HepG2 (cell line): ENCODE measurements at places on chromosomes 2 and 18. TPM values are rescaled to one million over a fixed set of nuclear protein-coding genes. Genes with fewer than 3 reads are reported as not detected.

GRCh38 chr2:201419986-201420385, 31.3 kb downstream of the TRAK2 start:
- no peaks in the 10 kb centered on the region for H3K27me3 ChIP-seq
- DNase-seq: no peak
- no peak overlapping the region for H3K4me3 ChIP-seq
- peaks cover 14% of the 10 kb centered on the region; the same call in 1 of the 2 replicates for H3K4me1 ChIP-seq
- H3K27ac ChIP-seq: no peak overlapping the region
- 0 out of 3 replicates have a peak, but pooled peaks cover 7% of the 10 kb centered on the region for H3K36me3 ChIP-seq

- DNase-seq: peak; percentile 18
- H3K27me3 ChIP-seq: no peaks in the 10 kb centered on the region; the same call in 1 of the 2 replicates
- H3K4me3 ChIP-seq: peak overlapping the region; percentile 97
- H3K27ac ChIP-seq: peak overlapping the region; percentile 96
- H3K4me1 ChIP-seq: peaks cover 33% of the 10 kb centered on the region
Observed at GRCh38 chr18:75208155-75208835, 644 bp downstream of the PTGR3 start.

- H3K27me3 ChIP-seq: no peaks in the 10 kb centered on the region
- H3K4me3 ChIP-seq: no peak overlapping the region
- H3K36me3 ChIP-seq: no peaks in the 10 kb centered on the region
Observed at GRCh38 chr2:167249197-167249596, 360.9 kb downstream of the XIRP2 start.

- no peak within 1 kb of the TSS for H3K27ac ChIP-seq
- peak within 1 kb of the TSS; percentile 66 for H3K4me3 ChIP-seq
- H3K27me3 ChIP-seq: no peaks in the 10 kb centered on the region
- no peaks in the 10 kb centered on the region for H3K36me3 ChIP-seq
- DNase-seq: no peak
Observed at GRCh38 chr2:38075507-38076151, at the start of gene CYP1B1. CYP1B1 (minus strand) TSS chr2:38076151; CDS start chr2:38075388, 763 bp downstream.

GRCh38 chr2:85865539-85866164, 23.1 kb downstream of the ST3GAL5 start:
- H3K36me3 ChIP-seq: no peaks in the 10 kb centered on the region
- H3K4me3 ChIP-seq: no peak overlapping the region
- H3K27me3 ChIP-seq: no peaks in the 10 kb centered on the region
- H3K27ac ChIP-seq: no peak overlapping the region
- no peak for DNase-seq
- H3K4me1 ChIP-seq: no peaks in the 10 kb centered on the region

GRCh38 chr2:195447323-195447975, 209.6 kb upstream of the SLC39A10 start:
- no peaks in the 10 kb centered on the region for H3K36me3 ChIP-seq
- H3K27ac ChIP-seq: no peak overlapping the region
- H3K4me1 ChIP-seq: no peaks in the 10 kb centered on the region
- H3K4me3 ChIP-seq: no peak overlapping the region
- no peaks in the 10 kb centered on the region for H3K27me3 ChIP-seq

GRCh38 chr2:200101922-200102321, 146.5 kb downstream of the MAIP1 start:
- H3K36me3 ChIP-seq: no peaks in the 10 kb centered on the region
- no peak overlapping the region for H3K4me3 ChIP-seq
- DNase-seq: no peak
- H3K27me3 ChIP-seq: no peaks in the 10 kb centered on the region

DNA sequence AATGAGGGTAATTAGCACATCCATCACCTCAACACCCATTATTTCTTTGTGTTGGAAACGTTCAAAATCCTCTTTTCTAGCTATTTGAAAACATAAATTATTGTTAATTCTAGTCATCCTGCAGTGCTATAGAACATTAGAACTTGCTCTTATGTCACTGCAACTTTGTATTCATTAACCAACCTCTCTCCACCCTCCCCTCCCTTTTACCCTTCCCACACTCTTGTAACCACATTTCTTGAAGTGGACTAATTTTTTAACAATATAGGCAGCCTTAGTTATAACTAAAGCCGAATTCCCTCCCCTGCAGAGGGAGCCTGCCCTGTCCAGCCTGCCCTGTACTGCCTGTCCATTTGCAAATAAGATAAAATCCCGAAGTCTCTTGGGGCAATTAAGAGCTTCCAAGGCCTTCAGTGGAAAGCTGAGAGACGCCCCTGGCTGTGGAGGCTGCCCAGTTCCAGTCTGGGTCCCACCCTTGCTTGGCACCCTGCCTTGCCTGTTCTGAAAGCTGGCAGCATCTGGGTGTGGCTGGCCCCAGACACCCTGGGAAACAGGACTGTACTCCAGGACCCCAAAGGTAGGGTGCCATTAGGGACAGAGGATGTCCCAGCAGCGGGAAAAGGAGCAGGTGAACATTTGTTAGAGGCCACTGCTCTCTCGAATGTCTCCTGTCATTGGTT, 65.1 kb downstream of the MEX3C start:
- peaks cover 34% of the 10 kb centered on the region for H3K4me1 ChIP-seq
- H3K4me3 ChIP-seq: no peak overlapping the region
- DNase-seq: no peak
- H3K36me3 ChIP-seq: no peaks in the 10 kb centered on the region

GRCh38 chr2:12168791-12169388, 422.5 kb downstream of the LPIN1 start:
- H3K27me3 ChIP-seq: no peaks in the 10 kb centered on the region

DNA sequence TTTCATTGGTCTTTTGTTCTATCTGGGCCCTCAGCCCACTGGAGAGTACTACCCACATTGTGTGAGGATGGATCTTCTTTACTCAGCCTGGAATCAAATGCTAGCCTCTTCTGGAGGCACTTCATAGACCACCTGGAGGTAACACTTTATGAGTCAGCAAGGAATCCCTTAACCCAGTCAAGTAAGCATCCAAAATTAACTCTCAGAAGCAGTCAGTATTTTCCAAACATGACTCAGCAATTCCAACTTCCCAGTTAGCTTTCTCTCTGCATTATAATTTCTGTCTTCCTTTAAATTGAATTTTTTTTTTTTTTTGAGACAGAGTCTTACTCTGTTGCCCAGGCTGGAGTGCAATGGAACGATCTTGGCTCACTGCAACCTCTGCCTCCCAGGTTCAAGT, 142.7 kb downstream of the ACKR3 start:
- no peak for DNase-seq
- H3K27me3 ChIP-seq: peaks cover 18% of the 10 kb centered on the region; the same call in 2 of the 3 replicates
- H3K27ac ChIP-seq: no peak overlapping the region
- no peaks in the 10 kb centered on the region for H3K4me1 ChIP-seq
- no peaks in the 10 kb centered on the region for H3K36me3 ChIP-seq

DNA sequence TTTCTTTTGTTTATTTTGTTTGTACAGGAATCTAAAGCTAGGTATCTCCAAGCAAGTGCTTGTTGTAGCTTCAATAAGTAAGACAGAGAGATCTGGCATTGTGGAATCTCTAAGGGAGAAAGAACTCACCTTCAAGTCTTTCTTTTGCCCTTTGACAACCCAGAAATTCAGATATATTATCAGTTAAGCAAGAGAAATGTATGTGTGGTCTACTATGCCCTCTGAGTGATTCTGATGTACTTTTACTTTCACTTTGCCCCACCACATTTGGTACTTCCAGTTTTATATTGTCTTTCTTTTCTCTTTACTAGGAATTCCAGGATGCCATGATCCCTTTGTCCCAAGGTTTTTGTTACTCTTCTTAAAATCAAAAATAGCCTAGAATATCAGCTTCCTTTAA, 259.6 kb upstream of the PIK3C3 start:
- no peak overlapping the region for H3K4me3 ChIP-seq
- H3K4me1 ChIP-seq: no peaks in the 10 kb centered on the region
- no peak overlapping the region for H3K27ac ChIP-seq
- no peaks in the 10 kb centered on the region for H3K36me3 ChIP-seq

DNA sequence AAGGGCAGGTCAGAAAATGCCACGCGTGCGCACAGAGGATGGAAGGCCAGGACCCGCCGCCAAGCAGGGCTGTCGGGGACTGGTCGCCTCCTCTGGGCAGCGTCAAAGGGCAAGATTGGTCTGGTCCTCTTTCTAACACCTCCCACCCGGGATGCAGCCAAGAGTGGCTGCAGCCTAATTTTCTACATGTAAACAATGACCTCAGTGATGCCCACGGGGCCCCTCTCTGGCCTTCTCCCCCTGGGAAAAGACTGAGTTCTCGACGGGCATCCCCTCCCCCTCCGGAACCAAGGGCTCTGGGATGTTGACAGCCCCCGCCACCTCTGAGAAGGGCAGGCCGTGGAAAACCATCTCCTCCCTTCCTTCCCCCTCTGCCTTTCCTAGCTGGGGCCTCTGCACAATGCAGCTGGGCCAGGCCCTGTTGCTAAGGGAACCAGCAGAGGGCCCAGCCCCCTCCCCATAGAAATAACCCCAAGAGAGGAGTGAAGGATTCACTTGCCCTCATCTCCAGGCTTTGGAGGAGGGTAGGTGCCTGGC, 80.0 kb upstream of the ZNF532 start:
- no peaks in the 10 kb centered on the region for H3K36me3 ChIP-seq
- H3K27ac ChIP-seq: no peak overlapping the region
- peaks cover 24% of the 10 kb centered on the region for H3K27me3 ChIP-seq
- DNase-seq: no peak

- H3K4me3 ChIP-seq: peak overlapping the region; percentile 89
- peak overlapping the region; percentile 97 for H3K27ac ChIP-seq
- peak; percentile 34 for DNase-seq
- peaks cover 51% of the 10 kb centered on the region for H3K4me1 ChIP-seq
- no peaks in the 10 kb centered on the region for H3K27me3 ChIP-seq
Observed at GRCh38 chr2:218569661-218570500, 1.2 kb downstream of the CNOT9 start.

GRCh38 chr2:144999936-145000335, 480.0 kb upstream of the ZEB2 start:
- H3K27me3 ChIP-seq: no peaks in the 10 kb centered on the region
- DNase-seq: no peak
- H3K4me3 ChIP-seq: no peak overlapping the region
- H3K27ac ChIP-seq: no peak overlapping the region

DNA sequence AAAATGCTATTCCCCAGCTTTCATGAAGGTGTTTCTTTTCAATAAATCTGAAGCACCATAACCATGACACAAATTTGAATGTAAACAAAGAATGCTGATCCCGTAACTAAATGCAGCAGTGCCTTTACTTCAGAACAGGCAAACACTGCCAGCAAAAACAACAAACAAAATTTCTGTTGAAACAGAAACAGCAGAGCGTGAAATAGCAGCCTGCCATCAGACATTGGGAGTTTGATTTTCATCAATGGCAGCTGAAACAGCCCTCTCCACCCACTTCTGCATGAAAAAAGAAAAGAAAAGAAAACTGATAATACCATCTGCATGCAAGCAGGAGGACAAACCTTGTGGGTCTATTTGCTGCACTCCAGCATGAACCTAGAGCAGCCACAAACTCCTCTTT, 128.3 kb downstream of the CDH2 start:
- H3K36me3 ChIP-seq: no peaks in the 10 kb centered on the region
- DNase-seq: no peak
- no peak overlapping the region for H3K4me3 ChIP-seq
- no peaks in the 10 kb centered on the region for H3K4me1 ChIP-seq
- H3K27me3 ChIP-seq: no peaks in the 10 kb centered on the region

DNA sequence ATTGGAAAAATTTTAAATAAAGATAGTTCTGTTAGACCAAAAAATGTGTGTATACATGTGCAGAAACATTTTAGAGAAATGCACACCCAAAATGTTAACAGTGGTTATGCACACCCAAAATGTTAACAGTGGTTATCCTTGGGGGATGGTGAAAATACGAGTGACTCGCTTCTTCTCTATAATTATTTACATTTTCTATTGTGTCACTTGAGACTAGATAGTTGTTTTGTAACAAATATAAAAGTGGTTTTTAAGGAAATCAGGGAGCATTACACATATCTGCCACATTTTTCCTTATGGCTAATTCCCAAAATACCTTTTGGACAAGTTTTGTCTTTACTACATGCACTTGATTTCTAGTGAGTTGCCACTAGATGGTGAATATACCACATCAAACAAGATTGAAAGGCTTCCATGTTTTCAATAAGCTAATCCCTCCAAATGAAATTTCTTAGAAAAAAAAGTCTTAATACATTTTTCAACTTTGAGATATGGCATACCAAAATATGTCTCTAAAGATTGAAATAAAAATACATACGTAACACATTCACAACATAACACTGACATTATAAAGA, 9.0 kb upstream of the HIBCH start:
- H3K4me1 ChIP-seq: peaks cover 16% of the 10 kb centered on the region
- H3K27ac ChIP-seq: no peak overlapping the region
- no peaks in the 10 kb centered on the region for H3K36me3 ChIP-seq

- H3K4me3 ChIP-seq: no peak overlapping the region
- no peak for DNase-seq
- no peaks in the 10 kb centered on the region for H3K4me1 ChIP-seq
- H3K27me3 ChIP-seq: peaks cover 5% of the 10 kb centered on the region; the same call in 1 of the 3 replicates
Observed at GRCh38 chr2:147649998-147650397, 194.8 kb upstream of the ACVR2A start.

GRCh38 chr2:221994926-221995325, 303.9 kb downstream of the PAX3 start:
- DNase-seq: no peak
- no peak overlapping the region for H3K4me3 ChIP-seq
- no peaks in the 10 kb centered on the region for H3K36me3 ChIP-seq

DNA sequence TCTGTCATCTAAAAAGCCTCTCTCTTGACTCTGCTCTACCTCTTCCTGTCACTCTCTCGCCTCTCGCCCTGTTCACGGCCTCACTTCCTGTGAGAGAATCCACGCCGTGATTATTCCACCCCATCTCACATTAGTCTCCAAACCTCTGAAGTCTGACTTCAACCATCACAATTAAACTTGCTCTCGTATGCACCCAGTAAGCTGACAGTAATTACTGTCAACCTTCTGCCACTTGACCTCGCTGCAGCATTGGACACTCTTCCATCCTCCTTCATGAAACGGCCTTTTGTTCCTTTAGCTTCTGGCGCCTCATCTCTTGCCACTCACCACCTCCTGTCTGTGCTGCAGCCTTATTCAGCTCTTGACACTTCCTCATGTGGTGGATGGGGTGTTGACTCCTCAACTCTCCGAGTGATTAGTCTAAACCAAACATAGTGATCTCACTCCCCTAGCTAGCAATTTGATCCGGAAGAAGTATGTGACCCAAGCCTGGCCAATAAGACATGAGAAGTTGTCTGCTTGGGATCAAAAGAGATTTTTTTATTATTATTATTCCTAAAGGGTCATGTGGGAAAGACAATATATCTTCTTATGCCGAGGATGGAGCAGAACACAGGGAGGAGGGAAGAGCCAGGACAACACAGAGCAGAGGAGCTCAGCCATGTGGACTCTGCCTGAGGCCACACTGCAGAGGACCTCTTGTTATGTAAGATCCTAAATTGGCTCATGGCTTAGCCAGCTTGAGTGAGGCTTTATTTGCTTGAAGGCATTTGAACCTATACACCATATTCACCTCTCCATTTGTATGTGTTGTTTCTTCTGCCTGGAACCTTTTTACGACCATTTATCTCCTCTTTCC, 38.4 kb upstream of the MYO1B start:
- no peaks in the 10 kb centered on the region for H3K27me3 ChIP-seq
- H3K4me3 ChIP-seq: no peak overlapping the region
- no peak overlapping the region for H3K27ac ChIP-seq
- no peak for DNase-seq
- no peaks in the 10 kb centered on the region for H3K4me1 ChIP-seq
- no peaks in the 10 kb centered on the region for H3K36me3 ChIP-seq

The ARHGAP15 gene
- not detected in 2 replicates for total RNA-seq

The C2orf81 gene
- 0.13 and 0.15 TPM in 2 replicates for total RNA-seq

The TRAK2 gene
- total RNA-seq: 21.0 and 32.4 TPM in 2 replicates

The IL36A gene
- not detected in 2 replicates for total RNA-seq

The GCC2 gene
- total RNA-seq: 22.5 and 30.6 TPM in 2 replicates

The ALK gene
- not detected in 2 replicates for total RNA-seq

The POTEC gene
- total RNA-seq: not detected in 2 replicates

The SPATA3 gene
- not detected in 2 replicates for total RNA-seq

The SCN9A gene
- 11.8 and 15.3 TPM in 2 replicates for total RNA-seq

The IL36B gene
- total RNA-seq: not detected in 2 replicates
